ENCODE measurements at places on chromosomes 4 and X.

- DNase-seq = no peak
Measured at GRCh38 chrX:119738742-119739141, 19.6 kb upstream of the SOWAHD start.

GRCh38 chr4:82268050-82268825, 105.6 kb downstream of the HNRNPD start:
- peak; percentile 83 for DNase-seq

GRCh38 chr4:185730387-185730786, 81.6 kb downstream of the SORBS2 start:
- DNase-seq = peak; percentile 78

DNA sequence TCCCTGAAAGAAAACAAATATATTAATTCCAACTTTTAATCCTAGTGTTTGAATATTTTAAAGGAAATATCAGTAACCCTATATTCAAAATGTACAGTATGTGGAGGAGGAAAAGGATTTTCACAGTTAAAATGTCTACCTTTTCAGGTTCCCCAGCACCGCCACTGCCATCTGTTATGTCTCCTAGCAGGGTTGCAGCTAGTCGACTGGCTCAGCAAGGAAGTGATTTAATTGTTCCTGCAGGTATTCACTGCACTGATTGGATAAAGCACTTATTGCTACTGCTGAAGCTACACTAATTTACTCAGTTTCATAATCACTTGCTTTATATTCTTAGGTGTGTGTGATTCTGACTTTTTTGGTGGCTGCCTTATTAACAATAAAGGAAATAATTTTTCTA, 65.5 kb upstream of the FHDC1 start:
- no peak for DNase-seq

DNA sequence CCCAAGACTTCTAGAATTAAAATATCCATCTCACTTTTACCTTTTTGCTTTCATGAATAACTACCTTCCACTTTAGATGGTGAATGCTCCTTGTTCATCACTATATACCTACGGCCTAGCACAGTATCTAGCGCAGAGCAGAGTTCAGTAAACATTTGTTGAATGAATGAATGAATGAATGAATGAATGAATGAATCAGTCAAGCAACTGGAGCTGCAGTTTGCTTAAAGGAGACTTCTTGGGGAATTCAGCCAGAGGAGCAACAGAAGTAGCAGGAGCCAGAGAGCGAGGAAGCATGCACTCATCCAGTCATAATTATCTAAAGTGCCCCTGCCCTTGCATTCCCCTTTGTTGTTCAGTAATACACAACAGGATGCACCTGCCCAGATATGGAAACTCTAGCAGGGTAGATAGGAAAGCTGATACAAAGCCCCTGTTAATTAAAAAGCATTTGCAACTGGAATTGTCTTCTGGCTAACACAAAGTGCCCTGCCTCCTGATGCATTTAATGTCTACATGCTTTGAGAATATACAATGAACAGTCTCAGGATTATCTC, 103.0 kb upstream of the MBNL3 start:
- DNase-seq = no peak

- no peak for DNase-seq
Measured at GRCh38 chr4:45663003-45663402, 460.9 kb downstream of the GABRG1 start.

GRCh38 chrX:15142084-15142715, 127.7 kb downstream of the ASB9 start:
- DNase-seq = no peak

DNA sequence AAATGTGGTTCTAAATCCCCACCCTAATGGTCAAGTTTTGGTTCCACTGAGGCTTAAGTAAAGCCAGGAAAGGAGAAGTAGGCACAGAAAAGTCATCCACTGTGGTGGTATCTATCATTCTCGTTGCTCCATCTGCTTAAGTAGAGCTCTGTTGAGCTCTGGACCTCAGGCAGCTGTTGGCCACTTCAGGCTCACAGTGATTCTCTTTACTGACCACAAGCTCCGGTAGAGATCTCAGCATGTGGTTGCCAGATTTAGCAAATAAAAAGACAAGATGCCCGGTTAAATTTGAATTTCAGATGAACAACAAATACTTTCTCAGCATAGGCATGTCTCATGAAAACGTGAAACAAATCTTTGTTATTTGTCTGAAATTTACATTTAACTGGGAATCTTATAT, 132.3 kb upstream of the PTCHD1 start:
- DNase-seq = no peak

- no peak for DNase-seq
Measured at GRCh38 chr4:102469806-102470205, 31.4 kb upstream of the NFKB1 start.

- DNase-seq = no peak
Measured at GRCh38 chrX:150903110-150903508, 4.6 kb upstream of the CD99L2 start.

GRCh38 chrX:80139564-80139963, 125.0 kb downstream of the TBX22 start:
- DNase-seq = no peak

DNA sequence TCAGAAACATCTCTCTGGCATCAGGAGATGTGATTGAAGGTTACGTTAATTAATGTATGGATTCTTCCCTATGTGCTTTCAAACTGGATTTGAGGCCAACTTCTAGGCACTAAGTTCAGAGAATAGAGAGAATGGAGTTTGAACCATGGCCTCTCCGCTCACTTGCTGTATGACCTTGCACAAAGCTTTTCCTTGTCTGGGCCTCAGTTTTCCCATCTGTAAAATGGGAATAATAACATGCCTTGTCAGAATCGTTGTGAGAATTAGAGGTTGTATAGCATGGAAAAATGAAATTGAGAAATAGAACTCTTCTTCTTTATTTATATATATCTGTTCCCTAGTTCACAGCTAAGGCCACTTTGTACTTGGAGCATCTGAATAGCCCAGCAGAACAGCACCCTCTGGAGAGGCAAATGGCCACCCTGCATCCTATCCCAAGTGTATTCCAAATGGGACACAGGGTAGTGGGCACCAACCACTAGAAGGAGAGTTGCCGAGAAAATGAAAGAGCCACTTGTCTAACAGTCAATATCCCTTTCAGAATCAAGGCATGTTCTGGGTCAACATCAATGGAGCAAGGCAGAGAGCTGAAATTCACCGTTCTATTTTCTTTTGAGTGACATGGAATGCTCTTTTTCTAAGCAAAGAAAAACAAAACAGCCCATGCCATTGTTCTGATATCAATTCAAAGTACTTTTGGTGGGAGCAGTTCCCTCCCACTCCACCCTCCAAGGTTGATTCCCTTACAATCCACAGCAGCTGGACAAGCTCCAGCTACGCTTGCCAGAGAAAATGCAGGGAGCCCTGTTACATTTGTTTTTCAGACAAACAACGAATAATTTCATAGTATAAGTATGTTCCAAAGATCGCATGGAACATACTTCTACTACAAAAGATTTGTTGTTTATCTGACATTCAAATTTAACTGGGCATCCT, 23.3 kb upstream of the MTM1 start:
- DNase-seq = no peak

- DNase-seq = no peak
Measured at GRCh38 chr4:148827781-148828180, 385.6 kb upstream of the NR3C2 start.

GRCh38 chrX:39421006-39421405, 619.7 kb downstream of the MID1IP1 start:
- no peak for DNase-seq

GRCh38 chr4:154807042-154807630, 26.1 kb downstream of the RBM46 start:
- peak; percentile 73 for DNase-seq

DNA sequence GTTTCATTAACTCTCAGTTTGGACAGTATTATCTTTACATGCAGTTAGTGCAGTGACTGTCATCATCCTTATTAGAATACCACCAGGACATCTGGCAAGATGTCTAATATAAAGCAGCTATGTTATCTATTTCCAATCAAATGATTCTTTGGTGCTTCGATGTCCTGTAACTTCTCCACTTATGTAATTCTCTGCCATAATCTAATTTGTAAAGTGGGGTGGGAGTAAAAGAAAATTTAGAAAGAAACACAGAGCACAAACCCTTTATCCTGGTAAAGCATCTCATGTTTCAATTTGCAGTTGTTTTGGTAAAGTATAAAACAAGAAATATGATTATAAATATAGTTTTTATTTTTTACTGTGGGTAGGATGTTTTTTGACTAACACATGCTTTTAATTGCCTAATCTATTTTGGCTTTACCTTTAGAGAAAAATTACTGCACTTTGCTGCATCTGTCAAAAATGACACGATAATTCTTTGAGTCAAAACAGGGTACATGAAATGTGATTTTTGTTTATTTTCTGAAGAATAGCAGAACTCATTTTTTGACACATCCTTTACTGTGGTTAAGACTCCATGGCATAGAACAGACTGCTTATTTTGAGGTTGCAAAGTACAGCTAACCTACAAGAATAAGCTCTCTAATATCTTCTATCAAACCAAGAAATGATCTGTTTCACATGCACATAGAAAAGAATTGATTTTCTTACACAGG, 382.9 kb downstream of the RPA4 start:
- DNase-seq = no peak

DNA sequence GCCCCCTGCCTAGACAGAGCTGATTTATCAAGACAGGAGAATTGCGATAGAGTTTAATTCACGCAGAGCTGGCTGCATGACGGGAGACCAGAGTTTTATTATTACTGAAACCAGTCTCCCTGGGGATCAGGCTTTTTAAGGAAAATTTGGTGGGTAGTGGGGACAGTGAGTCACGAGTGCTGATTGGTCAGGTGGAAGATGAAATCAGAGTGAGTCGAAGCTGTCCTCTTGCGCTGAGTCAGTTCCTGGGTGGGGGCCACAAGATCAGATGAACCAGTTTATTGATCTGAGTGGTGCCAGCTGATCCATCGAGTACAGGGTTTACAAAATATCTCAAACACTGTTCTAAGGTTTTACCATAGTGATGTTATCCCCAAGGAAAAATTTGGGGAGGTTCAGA, 36.6 kb downstream of the MYOZ2 start:
- DNase-seq = no peak

DNA sequence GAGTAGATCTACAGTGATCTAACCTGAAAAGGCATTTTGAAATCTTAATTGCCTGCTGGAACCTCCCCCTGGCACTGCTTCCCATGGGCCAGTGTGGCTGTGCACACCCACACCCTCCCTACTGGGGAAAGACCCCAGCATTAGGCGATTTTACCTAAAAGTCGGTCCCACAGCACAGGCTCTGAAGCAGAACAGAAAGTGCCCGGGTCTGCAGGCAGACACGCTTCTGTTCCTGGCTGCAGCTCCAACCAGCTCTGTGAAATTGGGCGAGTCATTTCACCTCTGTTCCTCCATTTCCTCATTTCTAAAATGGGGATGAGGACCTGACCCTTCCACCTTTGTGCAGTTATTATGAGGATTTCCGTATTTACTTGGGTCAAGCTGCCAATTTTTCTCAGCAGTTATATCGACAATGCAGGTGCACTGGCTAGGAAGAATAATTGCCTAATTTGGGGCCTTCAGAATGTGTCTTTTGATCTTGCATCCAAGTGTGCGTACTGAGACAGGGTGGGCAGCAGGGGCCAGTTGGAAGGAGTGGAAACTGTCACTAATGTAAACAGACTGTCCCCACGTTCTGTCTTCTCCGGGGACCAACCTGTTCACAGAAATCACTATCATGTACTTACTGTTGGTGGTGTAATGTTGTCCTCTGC, 7.1 kb downstream of the KLF3 start:
- peak; percentile 48 for DNase-seq

- DNase-seq = no peak
Measured at GRCh38 chr4:113043591-113043990, 5.9 kb upstream of the ANK2 start.

- DNase-seq = peak; percentile 44
Measured at GRCh38 chr4:138775890-138776289, 239.7 kb upstream of the NOCT start.

DNA sequence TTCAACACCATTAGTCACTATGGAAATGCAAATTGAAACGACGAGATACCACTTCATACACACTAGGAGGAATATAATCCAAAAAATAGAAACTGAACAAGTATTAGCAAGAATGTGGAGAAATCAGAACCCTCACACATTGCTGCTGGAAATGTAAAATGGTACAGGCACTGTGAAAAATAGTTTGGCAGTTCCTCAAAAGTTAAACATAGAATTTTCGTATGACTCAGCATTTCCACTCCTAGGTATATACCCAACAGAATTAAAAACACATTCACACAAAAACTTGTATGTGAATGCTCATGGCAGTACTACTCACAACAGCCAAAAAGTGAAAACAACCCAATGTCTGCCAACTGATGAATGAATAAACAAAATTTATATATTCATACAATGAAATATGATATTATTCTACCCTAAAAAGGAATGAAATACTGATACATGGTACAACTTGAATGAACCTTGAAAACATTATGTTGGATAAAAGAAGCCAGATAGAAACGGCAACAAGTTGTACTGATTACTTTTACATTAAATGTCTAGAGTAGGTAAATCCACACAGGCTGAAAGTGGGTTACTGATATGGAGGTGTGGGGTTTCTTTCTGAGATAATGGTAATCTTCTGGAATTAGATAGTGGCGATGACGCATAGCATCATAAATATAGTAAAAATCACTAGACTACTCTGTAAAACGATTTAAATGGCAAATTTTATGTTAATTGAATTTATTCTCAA, 22.3 kb downstream of the TEC start:
- peak; percentile 86 for DNase-seq

GRCh38 chr4:183838987-183839712, 66.0 kb upstream of the STOX2 start:
- DNase-seq = peak; percentile 42

GRCh38 chr4:13703096-13703495, 75.6 kb upstream of the BOD1L1 start:
- no peak for DNase-seq

DNA sequence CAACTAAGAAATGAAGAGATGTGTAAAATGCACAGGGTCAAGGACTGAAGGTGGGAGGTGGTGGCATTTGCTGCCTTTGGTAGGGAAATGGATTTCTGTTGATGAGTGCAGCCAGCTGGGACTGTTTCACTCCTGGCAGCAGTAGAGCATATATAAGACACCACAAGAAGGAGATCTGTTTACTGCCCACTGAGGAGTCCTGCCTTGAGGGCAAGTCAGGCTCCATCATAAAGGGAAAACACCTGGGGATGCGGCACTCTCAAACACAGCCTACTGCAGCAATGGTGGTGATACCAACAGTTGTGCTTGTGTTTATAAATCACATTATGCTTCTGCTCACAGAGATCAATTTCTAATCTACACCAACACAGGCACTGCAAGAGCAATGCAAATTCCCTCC, 222.1 kb downstream of the TACR3 start:
- no peak for DNase-seq

- DNase-seq = no peak
Measured at GRCh38 chr4:10077076-10077475, 39.5 kb downstream of the WDR1 start.

DNA sequence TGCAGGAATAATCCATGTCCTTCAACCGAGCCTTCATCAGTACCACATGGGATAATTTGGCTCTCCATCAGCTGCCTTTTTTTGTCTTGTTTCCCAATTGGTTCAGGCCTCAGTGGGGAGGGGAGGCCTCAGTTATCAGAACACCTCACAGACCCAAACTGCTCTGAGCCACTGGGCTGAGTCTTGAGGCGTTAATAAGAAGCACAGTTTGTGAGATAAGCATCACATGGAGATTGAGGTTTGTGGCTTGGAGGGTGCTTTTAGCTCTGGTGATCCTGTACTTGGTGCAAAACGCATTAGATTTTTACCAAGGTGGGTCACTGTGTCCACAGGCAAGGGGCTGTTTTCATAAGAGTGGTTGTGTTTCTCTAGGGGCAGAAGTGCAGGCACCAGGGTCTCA, 82.8 kb upstream of the HPF1 start:
- DNase-seq = peak; percentile 17
